ENCODE measurements at places on chromosomes 5 and 9. TPM values are rescaled to one million over a fixed set of nuclear protein-coding genes. Genes with fewer than 3 reads are reported as not detected.

Gene CATSPER3
- 0.55 TPM for total RNA-seq

Gene RNF208
- total RNA-seq: 2.2 TPM

Gene SLC6A19
- total RNA-seq: not detected

Gene TPPP
- total RNA-seq: 0.15 TPM

Gene SMIM15
- 50.9 TPM for total RNA-seq

Gene TEX48
- 0.48 TPM for total RNA-seq

Gene SELENOP
- 0.13 TPM for total RNA-seq

Gene PLEKHG4B
- total RNA-seq: not detected

Gene TMEM252
- not detected for total RNA-seq

Gene EXOC3
- 67.7 TPM for total RNA-seq

Gene DAP
- 53.7 TPM for total RNA-seq

Gene IDNK
- 9.0 TPM for total RNA-seq

Gene ZFP2
- 0.15 TPM for total RNA-seq

Gene CEP120
- 35.2 TPM for total RNA-seq

Gene BTNL3
- not detected for total RNA-seq

Gene SLC6A7
- not detected for total RNA-seq

Gene CCDC183
- 0.96 TPM for total RNA-seq

Gene TLX3
- total RNA-seq: not detected

Gene SPINK13
- not detected for total RNA-seq

Data from activated CD4-positive, alpha-beta memory T cell treated with anti-CD3 and anti-CD28 coated beads, Interleukin-2, amount 10 ng/mL, durations not matched to agents 7 days and 5 days (primary cell).